Cerebellar nuclear complex (tissue), 1 donor: ENCODE measurements at places on chromosomes 6 and 20.
A peak's percentile ranks its signal among the peaks of the same experiment; 100 is the strongest.

GRCh38 chr6:149439626-149440025 lies 39.6 kb downstream of the SUMO4 start:
- DNase-seq, result no peak

GRCh38 chr20:21384308-21384892 lies 12.9 kb downstream of the NKX2-4 start:
- no peak for DNase-seq

DNA sequence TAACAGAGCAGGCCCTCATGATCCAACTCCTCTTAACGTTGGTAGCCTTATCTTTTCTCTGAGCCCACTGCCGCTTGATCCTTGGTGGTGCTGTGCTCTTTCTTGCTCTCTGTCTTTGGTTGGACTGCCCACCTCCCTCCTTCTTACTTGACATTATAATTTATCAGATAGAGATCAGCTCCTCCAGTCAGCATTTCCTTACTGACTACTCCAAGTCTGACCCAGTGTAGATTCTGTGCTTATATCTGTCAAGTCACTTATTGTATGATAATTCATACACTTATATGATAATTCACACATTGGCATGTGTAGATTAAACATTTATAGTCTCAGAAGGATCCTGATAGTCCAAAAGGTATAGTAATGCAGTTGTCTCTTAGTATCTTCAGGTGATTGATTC lies 18.1 kb downstream of the PTPRA start:
- DNase-seq, result no peak

GRCh38 chr6:118770112-118770788 lies 118.9 kb upstream of the CEP85L start:
- no peak for DNase-seq

GRCh38 chr6:157263881-157264397 lies 59.4 kb downstream of the TMEM242 start:
- no peak for DNase-seq

GRCh38 chr6:150766201-150766997 lies 99.1 kb upstream of the MTHFD1L start:
- no peak for DNase-seq

GRCh38 chr20:35007891-35008290 lies 52.2 kb downstream of the MYH7B start:
- DNase-seq, result no peak

- no peak for DNase-seq
Observed at GRCh38 chr6:18387061-18387721, at the start of gene RNF144B. Gene RNF144B, plus strand, starts transcription at chr6:18387350. Its CDS starts 12,185 bp downstream, at chr6:18399535.

GRCh38 chr20:8399947-8400346 lies 267.9 kb downstream of the PLCB1 start:
- no peak for DNase-seq

DNA sequence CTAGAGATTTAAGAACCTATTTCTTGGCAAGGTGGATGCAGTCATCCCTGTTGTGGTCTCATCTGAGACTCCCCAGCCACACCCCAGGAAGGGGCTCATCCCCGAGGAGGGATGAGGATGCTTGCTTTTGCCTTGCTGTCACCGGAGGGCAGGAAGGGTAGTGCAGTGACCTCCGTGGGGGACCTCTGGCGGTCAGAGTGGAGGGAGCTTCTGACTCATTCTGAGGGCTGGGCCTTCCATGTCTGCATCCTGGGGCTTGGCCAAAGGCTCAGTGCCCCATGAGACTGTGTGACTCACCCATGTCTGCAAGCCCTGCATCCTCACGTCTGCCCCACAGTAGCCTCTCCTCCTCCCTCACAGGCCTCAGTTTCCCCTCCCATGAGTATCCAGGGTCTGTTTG lies 38.7 kb downstream of the UQCC2 start:
- no peak for DNase-seq

DNA sequence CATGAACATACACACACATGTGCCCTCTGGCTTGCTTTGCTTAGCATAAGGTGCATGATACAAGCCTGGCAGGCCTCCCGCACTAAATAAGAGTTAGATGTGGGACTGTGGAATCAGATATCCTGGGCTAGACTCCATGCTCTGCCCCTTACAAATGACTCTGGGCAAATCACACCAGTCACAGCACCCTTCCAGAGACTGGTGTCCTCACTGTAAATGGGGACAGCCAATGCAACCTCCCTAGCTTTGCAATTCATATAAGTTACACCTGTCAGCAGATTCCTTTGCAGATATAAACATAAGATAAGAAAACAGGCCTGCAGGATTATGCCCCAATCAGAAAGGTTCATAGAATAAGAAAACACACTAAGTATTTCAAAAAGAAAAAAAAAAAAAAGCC lies 174.1 kb downstream of the PTPRT start:
- DNase-seq, result no peak

DNA sequence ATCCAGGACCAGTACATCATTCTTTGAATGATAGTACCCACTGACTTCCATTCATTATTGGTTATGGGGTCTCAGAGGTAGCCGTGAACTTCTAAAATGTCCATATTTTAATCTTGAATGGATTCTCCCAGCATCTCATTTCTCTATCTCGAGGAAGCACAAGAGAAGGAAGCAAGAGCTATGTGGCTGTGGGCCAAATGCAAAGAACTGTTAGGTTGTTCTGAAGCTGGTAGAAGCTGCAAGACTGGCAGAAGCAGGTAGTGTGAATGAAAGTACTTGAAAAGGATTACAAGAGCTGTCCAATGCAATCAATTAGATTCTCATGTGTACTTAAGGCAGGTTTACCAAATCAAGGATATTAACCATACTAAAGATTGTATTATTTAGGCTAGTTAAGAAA lies 1131.8 kb downstream of the GRIK2 start:
- peak; percentile 9 for DNase-seq

GRCh38 chr6:139909992-139910391 lies 535.5 kb upstream of the CITED2 start:
- no peak for DNase-seq

DNA sequence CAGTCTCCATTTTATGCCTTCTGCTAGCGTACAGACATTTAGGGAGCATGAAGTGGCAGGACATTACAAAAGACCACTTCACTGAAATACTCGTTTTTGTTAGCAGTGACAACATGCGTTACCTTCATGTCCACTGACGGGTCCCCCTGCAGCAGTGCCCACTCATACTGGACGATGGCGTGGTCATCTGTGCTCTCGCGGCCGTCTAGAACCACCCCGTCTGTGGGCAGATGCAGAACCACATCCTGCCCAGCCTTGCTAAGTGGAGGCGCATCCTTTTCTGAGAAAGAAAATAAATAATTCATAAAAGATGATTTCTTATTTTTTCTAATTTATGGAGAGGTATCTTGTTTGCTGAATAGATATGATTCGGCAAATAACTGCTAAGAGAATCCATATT lies 11.3 kb downstream of the LRP11 start:
- DNase-seq, result no peak

GRCh38 chr6:121437851-121438651 lies 2.6 kb downstream of the GJA1 start:
- DNase-seq, result no peak

GRCh38 chr6:84137989-84138575 lies 89.4 kb downstream of the CEP162 start:
- no peak for DNase-seq

DNA sequence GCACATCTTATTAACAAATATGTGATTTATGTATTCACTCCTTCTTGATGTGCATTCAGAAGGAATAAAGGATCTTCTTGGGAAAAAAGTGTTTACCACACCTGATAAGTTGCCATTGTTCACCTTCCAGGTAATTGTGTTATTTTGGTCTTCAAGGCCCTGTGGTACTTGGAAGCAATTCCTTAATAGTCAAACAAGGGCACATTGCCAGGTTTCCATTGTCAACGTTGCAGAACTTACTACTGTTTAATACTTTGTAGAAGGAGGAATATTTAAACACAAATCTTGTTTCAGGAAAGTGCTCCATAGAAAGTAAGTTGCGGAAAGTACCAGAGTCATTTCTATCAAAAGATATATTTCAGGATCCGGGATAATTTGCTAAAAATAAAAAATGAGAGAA lies 129.5 kb upstream of the SGK1 start:
- DNase-seq, result no peak

GRCh38 chr6:100134297-100134696 lies 140.3 kb upstream of the MCHR2 start:
- DNase-seq, result no peak
